ENCODE measurements at places on chromosomes 3 and 15.

DNA sequence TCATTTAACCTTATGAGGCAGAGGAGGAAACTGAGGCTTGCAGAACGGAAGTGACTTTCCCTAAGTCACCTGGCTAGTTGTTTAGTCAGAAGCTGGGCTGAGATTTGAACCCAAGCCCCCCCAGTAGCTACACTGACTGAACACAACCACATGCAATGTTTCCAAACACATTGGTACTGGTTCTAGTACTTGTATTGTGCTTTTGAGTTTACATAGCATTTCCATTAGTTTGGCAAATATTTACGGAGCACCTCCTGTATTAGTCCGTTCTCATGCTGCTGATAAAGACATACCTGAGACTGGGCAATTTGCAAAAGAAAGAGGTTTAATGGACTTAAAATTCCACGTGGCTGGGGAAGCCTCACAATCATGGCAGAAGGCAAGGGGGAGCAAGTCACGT, 56.3 kb upstream of the ITGA11 start:
- DNase-seq: no peak

- DNase-seq: peak; percentile 20
Observed at GRCh38 chr3:153094386-153094785, 67.6 kb upstream of the RAP2B start.

- no peak for DNase-seq
Observed at GRCh38 chr3:120802916-120803315, 60.4 kb downstream of the GTF2E1 start.

- no peak for DNase-seq
Observed at GRCh38 chr3:56459719-56460118, 8.5 kb downstream of the ERC2 start.

- no peak for DNase-seq
Observed at GRCh38 chr3:114799816-114800215, 347.3 kb downstream of the ZBTB20 start.

DNA sequence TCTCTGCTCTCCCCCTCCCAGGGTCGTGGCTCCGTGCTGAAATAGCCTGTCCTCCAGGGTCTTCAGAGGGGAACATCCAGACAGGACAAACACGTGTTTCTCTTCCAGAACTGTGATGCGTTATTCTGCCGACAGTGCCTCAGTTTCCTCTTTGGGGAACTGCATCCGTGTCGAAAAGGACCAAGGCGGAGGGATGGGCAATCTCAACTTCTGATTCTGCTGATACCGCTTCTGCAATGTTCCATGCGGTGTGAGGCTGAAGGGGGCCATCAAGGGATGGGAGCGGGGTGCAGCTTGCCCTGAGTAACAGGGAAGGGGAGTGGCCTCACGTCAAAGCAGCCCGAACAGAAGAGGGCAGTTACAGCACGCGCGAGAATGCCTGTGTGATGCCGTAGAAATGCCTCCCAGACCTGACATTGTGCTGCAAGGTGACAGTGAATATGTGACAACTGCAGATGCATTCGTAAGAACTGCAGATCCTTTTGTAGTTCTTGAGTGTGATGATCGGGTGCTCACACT, 275.7 kb downstream of the SHQ1 start:
- DNase-seq: no peak

GRCh38 chr3:127915115-127915936, at the start of gene KBTBD12:
Gene KBTBD12 (plus strand): TSS chr3:127915232. CDS start chr3:127923062, 7,830 bp downstream.
- no peak for DNase-seq

DNA sequence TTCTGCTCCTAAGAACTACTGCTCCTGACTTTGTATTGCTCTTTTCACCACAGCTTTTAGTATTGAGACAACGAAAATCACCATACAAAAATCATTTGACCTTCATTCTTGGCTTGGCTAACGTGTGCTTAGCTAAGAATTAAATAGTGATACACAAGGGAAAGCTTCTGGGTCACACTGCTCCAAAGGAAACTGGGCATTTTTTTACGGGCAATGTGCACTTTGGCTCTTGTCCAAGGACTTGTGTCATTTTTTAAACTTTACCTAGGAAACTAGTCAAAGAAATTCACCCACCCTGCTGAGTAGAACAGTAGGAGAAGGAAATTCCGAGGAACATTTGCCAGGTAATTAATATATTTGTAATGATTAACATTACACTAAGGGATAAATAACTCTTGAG, 19.8 kb downstream of the WDR72 start:
- no peak for DNase-seq

GRCh38 chr3:14203521-14204079, 25.0 kb downstream of the LSM3 start:
- peak; percentile 87 for DNase-seq

GRCh38 chr3:170714562-170715535, 129.0 kb upstream of the SLC7A14 start:
- peak; percentile 65 for DNase-seq
